ENCODE measurements at places on chromosomes 4 and X. TPM values are rescaled to one million over a fixed set of nuclear protein-coding genes. Genes with fewer than 3 reads are reported as not detected.

Gene MAGEA2B
- total RNA-seq = not detected

Gene HSFX1
- total RNA-seq = 0.32 TPM

Gene MAGED4
- total RNA-seq = 0.49 TPM

Gene APOO
- total RNA-seq = 13.5 TPM

Gene SUPT20HL1
- not detected for total RNA-seq

Gene BGN
- total RNA-seq = not detected

Gene PITX2
- total RNA-seq = not detected

Gene PCDH10
- total RNA-seq = not detected

Gene ADAM29
- total RNA-seq = not detected

Gene RBM46
- total RNA-seq = not detected

Gene ZNF157
- total RNA-seq = 0.17 TPM

Gene MTNR1A
- not detected for total RNA-seq

Gene SEPTIN11
- total RNA-seq = 29.4 TPM

Gene HOPX
- 1.9 TPM for total RNA-seq

Gene CSAG3
- not detected for total RNA-seq

GRCh38 chr4:123869286-123870215 is 473.0 kb downstream of the SPRY1 start:
- no peak for DNase-seq

GRCh38 chr4:145851511-145852201 is 87.0 kb downstream of the ZNF827 start:
- DNase-seq = no peak

DNA sequence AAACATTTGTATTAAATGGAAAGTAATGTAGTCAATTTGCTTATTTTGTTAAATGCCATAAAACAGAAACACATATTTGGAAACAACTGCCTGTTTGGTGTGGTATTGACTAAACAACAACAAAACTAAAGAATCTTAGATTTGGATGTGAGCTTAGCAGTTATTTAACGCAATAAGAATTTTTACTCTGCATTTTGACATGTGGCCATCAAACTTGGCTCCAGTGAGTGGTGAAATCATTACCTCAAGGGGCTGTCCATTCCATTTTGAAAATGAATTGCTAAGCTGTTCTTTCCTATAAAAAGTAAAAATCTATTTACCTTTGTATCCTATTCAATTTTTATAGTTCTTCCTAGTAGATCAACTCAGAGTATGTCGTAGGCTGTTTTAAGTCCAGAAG is 84.2 kb downstream of the DKK2 start:
- DNase-seq = no peak

DNA sequence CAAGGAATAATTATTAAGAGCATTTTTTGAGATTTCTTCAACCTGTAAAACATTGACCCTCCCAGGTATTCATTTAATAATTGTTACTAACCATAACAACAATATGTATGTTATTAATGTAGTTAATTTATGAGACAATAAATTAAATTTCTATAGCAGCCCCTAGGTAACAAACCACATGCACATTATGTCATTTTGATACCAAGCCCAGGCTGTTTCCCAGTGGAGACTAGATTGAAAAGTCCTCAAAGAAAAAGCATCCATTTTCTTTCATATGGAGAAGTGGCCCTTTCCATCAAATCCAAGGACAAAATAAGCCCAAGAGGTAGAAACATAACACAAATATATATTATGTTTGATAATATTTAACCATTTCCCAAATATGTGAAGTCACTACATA is 104.3 kb upstream of the GK2 start:
- DNase-seq = no peak

DNA sequence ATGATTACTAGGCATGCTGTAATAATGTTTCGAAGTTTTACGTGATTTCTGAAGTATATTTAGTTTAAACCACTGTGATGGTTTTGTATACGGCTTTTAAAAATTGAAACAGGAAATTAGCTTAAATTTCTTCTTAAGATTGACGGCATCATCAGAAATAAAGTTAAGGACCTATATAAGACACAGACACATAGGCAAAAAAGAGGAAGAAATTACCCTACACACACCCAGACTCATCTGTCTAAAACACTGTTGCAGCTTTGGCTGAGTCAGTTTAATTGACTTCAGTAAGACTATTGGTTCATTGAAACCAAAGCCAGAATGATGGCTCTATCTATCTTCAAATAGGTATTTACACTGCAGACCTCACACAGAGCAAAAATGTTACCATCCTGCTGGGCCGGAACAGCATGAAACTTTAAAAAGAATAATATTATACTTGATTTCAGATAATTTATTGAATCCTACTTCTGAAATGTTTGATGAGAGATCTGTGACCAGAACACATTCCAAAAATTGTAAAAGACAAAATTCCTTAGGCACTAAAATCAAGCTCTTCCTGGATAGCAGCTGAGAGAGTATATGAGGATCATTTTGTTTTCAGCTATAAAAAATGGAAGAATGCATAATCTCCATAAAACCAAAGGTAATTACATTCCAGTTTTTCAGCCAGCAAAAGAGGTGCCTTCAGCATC is 4.5 kb downstream of the HHIP start:
- DNase-seq = no peak

GRCh38 chrX:39960219-39960618 is 137.5 kb downstream of the BCOR start:
- no peak for DNase-seq

- no peak for DNase-seq
Measured at GRCh38 chr4:67106861-67107460, 438.3 kb downstream of the CENPC start.

GRCh38 chr4:169341490-169341889 is 70.7 kb upstream of the SH3RF1 start:
- DNase-seq = no peak

DNA sequence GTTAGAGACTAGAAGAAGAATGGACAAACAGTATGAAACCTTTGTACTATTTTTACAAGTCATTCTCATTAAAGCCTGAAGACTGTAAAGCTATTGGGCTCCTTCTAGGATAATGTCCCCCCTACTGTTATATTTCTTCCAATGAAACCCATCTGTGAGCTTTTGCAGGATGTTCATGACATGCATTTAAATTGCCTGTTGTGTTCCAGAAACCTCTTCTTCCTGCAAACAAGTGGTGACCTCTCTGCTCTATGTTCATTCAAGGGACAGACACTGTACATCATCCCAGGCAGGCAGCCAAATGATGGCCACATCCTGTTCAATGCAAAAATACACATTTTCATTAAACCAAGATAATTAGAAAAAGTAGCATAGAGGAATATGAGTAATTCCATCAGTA is 128.0 kb downstream of the C4orf33 start:
- DNase-seq = no peak

- no peak for DNase-seq
Measured at GRCh38 chr4:88599714-88600113, 7.4 kb downstream of the HERC3 start.

GRCh38 chr4:39062094-39062769 is at the start of gene KLHL5:
Gene KLHL5 (plus strand): TSS chr4:39062232. CDS start chr4:39062653, 421 bp downstream.
- DNase-seq = no peak

- DNase-seq = peak; percentile 59
Measured at GRCh38 chrX:154123241-154124219, 20.5 kb upstream of the OPN1LW start.

GRCh38 chr4:154082760-154083535 is 294.1 kb upstream of the SFRP2 start:
- DNase-seq = peak; percentile 4

DNA sequence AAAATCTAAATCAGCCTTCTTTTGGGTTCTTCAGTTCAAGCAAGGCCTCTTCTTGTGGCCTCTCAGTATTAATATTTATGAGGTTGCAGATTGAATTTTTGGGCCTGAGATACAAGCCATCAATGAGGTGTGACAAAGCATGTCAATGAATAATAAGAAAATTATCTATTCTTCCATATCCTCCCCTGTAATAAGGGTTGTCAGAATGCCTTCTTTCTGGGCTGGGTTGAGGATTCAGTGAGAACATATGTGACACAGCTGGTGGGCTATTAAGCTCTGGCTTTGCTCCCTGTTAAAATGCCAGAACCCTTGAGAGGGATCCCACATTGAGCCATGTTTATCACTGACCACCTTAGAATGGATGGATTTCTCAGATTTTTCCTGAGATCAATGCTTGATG is 187.2 kb downstream of the AR start:
- no peak for DNase-seq

GRCh38 chr4:140800666-140801065 is 44.5 kb upstream of the TBC1D9 start:
- no peak for DNase-seq

- DNase-seq = no peak
Measured at GRCh38 chr4:165005352-165005925, 26.4 kb upstream of the TRIM60 start.

DNA sequence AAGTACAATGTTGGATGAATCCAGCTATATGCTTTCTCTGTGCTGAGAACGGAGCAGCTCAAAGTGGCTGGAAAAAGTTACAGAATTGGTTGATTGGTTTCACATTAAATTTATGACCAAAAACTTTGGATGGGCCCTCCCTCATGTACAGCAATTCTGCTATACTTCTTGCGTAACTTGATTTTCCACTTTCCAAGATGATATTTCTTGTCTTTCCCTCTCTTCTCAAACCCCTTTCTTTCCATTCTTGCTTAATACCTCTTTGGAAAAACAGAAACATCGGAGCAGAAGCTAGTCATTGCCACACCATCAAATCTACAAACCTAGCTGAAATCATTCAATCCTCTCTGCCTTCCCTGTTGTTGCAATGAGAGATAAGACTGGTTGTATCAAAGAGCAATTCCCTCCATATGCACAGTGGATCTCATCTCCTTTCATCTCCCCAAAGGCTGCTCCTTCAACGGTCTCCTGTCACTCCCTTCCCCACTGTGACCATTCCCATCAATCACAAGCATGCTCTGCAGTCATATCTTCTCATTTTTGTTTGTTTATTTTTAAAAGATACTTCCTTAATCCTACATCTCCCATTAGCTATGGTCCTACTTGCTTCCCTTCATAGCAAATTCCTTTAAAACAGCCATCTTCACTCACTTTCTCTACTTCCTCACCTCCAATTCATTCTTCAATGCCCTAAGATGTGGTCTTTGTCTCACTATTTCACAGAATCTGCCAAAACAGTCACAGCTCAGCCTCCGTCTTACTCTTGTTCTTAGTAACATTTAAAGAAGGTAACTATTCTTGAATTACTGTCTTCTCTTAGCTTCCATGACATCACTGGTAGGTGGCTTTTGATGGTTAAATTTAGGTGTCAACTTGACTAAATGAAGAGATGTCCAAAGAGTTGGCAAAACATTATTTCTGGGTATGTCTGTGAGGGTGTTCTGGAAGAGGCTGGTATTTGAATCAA is 145.5 kb downstream of the FAM13A start:
- DNase-seq = no peak

DNA sequence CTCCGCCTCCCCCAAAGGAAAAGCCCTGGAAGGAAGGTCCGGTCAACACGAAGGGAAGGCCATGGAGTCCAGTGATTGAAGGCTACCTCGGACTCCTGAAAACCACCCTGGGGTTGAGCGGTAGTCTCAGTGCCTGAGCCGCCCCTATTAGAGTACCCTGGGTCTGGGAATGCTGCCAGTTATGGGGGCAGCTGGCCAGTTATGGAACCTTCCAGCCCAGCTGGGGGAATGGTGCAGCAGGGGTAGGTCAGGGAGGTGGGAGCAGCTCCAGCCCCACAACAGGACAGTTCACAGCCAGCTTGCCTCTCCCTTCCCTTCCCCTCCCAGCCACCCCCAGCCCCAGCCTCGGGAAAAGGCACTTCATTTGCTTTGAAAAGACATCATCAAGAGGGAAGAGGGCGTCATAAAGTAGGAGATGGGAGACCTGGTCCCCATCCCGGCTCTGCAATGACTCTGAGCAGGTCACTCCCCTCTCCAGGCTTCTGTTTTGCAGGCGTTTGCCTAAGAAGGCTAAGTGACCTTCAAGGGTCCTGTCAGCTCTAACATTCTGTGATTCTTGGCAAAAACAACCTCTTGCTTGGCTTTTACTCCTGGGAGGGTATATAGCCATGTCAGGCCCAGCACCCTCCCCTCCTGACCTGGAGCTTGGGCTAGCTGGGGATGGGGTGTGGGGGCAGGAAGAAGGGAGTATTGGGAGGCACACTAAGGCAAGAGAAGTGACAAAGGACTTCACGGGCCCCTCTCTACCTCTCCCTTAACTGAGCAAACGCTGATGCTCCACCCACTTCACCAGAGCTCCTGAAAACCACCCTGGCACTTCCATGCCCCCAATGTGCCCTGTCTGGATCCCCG is 8.0 kb downstream of the APLN start:
- no peak for DNase-seq

GRCh38 chr4:176592976-176593670 is 199.6 kb downstream of the VEGFC start:
- DNase-seq = no peak

GRCh38 chr4:22962295-22962694 is 269.6 kb downstream of the GBA3 start:
- DNase-seq = no peak

Measured in CD4-positive, CD25-positive, alpha-beta regulatory T cell (primary cell).